ENCODE measurements at places on chromosomes 1 and 21.

DNA sequence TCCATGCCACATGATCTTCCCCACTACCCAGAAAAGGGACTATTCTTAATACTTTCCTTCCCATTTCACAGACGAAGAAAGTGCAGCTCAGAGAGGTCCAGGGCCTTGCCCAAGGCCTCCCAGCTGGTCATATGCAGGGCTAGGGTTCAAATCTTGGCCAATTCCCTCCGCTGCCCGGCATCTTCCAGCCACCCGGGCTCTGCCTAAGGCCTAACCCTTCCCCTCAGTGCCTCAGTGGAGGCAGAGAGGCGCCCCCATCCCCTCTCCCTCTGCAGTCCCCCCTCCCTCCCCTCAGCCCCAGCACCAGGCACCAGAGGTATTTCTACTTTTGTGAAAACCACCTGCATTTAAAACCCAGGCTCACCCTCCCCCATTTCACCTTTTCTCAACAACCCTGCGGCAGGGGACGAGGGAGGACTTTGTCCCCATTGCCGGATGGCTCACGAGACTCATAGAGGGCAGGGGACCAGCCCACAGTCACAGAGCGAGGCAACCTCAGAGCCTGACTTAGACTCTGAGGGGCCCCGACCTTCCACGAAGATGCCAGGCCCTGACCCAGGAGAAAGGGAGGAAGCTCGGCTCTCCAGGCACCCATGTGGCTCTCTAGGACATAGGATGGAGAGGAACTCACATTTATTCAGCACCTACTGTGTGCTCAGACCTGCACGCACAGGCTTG, 12.3 kb downstream of the LAPTM5 start:
- no peak for DNase-seq

DNA sequence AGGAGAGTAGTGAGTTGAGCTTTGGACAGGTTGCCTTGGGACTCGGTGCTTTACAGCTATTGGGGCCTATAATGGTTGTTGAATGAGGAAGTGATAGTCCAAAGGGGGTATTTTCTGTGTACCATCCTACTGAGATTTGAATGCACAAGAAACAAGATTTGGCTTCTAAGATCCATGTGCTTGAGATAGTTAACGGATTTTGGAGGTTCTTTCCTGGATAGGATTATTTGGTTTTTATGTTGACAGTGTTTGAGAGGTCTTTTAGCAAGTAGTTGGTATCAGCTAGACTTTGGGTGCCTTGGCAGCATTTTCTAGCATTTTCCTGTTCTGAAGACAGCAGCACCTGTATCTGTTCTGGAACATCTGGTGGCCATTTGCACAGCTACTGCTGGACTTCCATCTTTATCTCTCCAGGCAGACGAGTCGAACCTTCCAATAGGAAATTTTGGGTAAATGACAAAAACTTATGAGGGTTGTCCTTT, 3.6 kb upstream of the SCAF4 start:
- no peak for DNase-seq

DNA sequence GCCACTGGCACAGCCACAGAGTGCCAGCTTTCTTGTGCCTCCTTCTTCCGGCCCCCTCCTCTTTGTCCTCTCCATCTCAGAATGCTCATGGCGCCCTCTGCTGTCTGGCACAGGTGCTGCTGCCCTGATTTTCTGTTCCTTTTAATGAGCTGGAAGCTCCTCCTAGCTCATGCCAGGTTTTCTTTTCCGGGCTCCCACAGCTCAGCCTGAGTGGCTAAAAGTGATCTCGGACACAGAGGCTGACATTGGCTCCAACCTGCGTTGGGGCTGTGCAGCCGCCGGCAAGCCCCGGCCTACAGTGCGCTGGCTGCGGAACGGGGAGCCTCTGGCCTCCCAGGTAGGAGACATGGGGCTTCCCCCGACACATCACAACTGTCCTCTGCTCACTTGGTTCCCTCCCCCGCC, 18.7 kb downstream of the CNTN2 start:
- peak; percentile 69 for DNase-seq

- DNase-seq, result no peak
Measured at GRCh38 chr1:176801514-176802020, 338.6 kb downstream of the PAPPA2 start.

DNA sequence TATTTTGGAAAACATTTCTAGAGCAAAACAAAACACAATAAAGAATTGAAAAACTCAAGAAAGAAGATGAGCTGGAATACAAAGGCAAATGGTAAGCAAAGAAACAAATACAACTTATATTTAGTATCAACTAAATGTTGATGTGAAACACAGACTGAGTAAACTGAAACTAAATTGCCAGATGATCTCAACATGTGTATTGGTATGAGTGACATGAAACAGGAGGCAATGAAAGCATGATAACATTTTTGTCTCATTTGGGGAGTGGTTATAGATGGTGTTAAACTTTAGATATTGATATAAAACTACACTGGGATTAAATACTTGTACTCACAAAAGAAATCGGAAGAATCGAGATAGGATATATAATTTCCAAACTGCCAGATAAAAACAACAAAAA, 805.6 kb upstream of the CXADR start:
- DNase-seq, result no peak

GRCh38 chr1:116346943-116347673, 25.9 kb upstream of the ATP1A1 start:
- DNase-seq, result no peak

DNA sequence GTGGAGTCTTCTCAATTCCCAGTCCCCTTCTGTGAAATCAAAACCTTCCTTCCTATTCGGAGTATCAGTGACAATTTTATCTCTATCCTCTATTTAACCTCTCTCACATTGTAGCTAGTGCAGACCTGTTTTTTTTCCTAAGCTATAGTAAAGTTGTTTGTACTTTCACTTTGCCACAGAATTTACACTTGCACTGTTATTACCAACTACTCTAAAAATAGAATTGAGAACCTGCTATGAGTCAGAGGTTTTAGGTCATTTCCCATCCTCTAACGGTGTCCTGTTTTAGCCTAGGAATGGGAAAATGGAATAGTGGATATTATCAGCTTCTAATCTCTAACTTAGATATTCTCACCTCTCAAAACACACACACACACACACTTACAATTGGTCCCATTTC, 862.7 kb downstream of the NCAM2 start:
- DNase-seq, result no peak

GRCh38 chr1:119859647-119860046, 36.7 kb downstream of the ADAM30 start:
- no peak for DNase-seq

DNA sequence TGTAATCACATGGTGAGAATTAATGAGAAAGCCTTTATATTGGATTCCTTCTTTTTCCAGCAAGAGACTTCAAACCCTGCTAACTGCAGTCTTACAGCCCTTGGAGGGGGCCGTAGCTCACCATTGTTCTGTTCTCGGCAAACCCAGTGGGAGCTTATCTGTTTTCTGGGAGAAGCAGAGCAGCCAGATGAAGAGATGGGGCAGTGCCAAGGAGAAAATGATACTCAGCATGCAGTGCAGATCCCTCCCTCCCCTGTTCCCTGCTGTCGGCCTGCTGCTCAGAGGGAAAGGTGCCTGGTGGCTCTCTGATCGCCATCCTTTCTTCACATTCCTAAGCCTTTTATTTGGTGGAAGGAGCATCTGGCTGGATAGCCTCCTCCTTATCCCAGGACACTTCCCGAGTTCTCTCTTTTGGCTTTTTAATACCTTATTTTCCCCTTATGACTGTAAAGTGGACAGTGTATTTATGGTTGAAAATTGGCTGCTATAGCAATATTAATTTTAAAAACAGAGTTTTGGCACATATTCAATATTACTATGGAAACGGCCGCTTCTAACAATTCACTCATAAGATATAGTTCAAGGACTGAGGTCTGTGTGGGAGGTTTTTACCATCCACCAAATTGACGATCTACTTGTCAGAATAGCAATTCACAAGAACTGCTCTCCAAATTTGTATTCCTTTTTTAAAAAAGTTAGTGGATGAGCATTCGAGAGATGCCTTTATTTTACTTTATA, 203.4 kb downstream of the CRB1 start:
- no peak for DNase-seq

DNA sequence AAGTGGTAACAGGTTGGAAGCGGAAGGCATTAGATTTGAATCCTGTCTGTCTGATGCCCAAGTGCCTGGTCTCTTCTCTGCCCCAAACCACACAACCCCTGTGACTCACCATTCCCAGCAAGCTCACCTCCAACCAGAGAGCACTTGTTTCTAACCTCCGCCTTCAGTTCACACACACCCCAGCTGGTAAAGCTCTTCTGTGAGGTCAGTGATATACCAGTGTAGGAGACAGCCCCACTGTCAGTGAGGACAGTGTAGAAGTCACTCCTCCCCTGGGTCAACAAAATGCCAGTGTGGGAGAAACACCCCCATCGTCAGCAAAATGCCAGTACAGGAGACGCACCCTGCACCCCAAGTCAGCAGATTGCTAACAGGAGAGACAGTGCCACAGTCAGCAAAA, 2.6 kb downstream of the RIMS3 start:
- no peak for DNase-seq

DNA sequence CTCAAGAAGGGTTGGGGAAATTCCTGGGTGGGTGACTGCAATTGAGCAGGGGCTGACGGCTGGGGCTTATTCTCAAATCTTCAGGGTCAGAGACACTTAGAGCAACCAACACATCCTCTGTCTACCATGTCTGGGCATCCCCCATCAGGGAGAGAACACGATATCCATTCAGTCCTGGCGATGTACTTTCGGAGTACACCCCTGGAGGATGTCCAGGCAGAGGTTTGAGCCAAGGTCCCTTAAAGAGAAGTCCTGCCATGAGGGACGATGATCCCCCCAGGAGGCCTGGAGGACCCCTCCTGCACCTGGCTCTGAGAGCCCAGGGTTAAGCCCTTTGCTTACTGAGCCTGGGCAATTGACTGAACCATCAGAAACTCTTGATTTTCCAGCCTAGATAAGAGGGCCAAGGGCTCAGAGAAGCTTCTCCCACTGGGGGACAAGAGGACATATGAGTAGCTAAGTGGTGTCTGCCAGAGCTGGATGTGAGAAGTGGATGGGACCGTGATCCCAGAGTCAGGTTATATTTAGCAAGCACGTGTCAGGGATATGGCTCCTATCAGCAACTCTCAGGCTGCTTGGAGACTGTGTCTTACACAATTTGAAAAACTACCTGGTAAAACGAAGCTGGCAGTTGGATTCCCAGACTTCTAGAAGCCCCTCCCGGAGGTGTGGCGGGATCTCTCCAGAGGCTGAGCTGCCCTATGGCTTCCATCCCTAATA, 253.3 kb upstream of the VAMP3 start:
- DNase-seq, result peak; percentile 57

GRCh38 chr1:29437946-29438345, 201.6 kb downstream of the PTPRU start:
- DNase-seq, result no peak

DNA sequence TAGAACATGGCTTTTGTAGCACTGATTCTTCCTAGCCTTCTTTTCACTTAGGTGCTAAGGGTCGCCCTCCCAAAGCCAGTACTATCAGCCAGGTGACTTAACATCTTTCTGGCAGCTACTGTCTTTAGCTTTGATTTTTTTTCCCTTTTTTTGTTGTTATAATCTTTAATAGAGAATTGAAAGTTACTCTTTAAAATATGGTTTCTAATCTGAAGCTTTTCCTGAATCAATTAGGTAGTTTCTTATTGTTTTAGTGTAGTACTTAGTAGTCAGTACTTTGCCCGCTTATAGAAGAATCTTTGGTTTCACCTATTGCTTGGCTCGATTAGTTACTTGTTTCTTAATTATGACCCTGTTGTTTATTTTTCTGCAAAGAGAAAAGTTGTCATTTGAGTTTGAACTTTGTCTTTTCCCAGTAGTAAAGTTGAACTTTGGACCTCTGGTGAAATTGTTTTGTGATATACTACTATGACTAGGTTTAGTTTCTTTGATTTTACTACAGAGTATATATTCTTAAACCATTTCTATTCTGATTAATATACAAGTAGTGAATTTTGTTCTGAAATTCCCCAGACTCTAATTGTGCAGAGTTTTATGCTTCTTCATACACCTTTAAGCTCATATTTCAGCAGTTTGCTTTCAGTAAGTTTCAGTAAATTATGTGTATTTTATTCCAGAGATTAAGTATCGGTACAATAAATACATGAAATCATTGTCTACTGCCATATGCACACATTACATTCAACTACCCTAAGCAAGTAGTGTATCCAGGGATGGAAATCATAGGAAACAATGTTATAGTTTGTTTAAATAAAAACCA, 3.9 kb downstream of the MAGI3 start:
- DNase-seq, result no peak

DNA sequence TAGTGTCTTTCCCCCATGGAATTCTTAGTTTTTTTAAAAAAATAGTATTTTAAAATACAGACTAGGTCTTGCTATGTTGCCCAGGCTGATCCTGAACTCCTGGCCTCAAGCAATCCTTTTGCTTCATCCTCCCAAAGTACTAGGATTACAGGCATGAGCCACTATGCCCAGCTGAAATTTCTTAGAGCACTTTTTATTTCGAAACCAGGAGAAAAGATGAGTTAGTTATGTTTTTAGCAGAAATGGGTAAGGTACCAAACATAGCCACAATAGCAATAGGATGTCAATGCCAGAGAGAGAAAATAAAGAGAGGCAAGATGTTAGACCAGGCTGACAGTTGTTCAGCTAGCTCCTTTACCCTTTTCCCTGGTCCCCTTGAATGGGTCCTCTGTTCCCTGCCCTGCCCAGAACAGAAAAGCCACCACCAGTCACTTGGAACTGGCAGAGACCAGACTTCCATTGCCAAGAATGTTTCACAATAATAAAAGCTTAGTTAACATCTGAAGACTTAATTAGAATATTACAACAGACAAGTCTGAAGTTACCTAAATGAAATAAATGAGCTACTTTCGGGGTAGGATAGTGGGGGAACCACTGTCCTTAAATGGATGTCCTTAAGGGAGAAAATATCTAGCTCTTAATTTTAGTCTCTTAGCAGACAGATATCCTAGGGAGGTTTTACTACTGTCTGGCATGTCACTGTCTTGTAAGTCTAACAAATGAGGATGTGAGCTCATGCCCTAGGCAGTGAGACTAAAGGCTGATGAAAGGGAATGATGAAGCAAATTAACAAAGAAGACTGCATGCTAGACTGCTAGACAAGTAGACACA, 54.3 kb downstream of the ABL2 start:
- no peak for DNase-seq

GRCh38 chr1:17168091-17168876, 36.6 kb upstream of the PADI1 start:
- no peak for DNase-seq

DNA sequence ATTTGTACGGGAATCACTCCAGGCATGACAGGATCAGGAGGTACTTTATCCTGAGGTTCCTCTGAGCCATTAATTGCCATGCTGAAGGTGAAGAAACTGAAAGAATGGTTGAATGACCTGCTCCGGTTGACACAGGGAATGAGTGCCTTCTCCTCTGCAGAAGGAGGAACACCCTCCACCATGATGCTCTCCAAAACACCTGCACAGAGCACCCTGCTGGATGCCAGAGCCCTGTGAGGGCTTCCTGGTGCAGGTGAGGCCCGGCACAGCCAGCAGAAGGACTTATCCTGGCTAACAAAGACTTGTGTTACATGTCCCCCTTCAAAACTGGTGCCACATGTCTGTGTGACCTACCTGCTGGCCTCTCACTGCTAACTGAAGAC, 14.3 kb upstream of the LBR start:
- no peak for DNase-seq

Measured in NCI-H187 treated with DMSO at 0.1 percent for 48 hours (cell line).